ENCODE measurements at places on chromosomes 3 and 15.

DNA sequence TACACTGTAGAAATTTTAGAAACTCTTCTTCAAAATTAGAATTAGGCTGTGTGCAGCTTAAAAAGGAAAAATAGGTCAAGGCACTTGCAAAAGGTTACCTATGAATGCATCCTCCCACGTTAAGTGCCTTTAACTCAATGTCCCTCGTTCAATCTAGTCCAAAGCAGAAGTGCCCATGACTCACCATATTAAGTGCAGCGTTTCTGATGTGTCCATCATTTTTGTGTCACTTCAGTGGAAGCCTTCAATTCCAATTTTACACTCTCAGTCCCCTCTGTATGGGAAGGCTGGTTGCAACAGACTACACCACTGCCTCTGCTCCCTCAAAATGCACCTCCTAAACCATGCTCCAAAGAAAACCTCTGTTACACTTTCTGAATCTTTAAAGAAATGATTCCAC lies 53.4 kb downstream of the FOXB1 start:
- DNase-seq = no peak

- DNase-seq = no peak
Observed at GRCh38 chr3:171994646-171995428, 44.5 kb upstream of the FNDC3B start.

DNA sequence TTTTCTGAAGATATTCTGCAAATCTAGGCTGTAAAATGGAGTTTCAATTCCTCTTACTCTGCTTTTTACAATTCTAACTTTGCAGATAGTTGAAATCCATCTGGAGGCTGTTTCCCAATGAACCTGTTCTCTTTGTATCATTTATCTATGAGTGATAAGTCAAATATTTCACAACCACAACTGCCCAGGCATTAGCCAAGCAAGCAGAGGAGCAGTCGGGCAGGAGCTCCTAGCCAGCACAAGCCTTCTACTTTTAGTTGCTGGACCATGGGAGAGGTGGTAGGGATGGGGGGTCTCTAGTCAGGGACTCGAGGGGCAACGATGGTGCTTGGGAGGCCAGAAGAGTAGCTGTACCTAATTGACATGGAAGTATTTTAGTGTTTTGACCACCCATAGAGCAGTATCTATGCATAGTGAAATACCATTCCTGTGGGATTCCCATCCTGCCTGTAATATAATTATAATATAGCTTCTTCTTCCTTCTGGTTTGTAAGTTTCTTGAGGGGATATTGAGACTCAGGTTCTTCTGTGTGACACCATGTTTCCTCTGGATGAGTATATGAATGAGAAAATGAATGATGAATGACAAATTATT lies 353.5 kb upstream of the IL12A start:
- no peak for DNase-seq

GRCh38 chr3:157101486-157101885 lies 58.5 kb downstream of the CCNL1 start:
- DNase-seq = no peak

GRCh38 chr3:143188881-143189280 lies 69.3 kb downstream of the CHST2 start:
- no peak for DNase-seq

- no peak for DNase-seq
Observed at GRCh38 chr15:68962465-68962864, 32.1 kb downstream of the SPESP1 start.

DNA sequence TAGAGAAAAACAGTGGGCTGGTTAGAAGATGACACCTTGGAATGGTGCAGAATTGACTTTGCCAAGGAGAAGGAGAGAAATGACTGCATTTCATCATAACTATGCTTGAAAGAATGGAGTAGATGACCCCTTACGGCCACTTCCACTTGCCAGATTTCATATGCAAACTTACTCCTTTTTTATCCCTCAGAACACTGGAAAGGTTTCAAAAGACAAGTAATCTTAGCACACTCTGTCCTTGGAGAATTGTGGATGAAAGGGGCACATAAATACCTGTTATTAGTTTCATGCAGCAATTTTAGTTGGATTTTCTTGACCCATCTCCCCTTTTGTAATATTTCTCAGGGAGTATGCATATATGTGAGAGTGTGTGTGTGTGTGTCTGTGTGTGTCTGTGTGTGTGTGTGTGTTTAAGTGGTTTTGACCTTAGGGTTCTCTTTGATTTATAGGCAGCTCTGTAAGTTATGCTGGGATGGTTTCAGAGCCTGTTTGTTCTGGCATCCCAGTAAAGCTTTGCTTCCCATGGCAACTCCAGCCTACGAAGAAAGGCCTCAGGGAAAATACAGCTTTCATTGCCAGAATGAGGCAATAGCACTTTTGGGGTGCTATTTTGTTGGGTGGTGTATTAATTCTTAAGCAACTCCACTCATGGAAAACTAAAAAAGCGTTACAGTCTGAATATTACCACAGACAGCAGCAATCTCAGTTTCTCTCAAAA lies 122.2 kb upstream of the TP63 start:
- no peak for DNase-seq

DNA sequence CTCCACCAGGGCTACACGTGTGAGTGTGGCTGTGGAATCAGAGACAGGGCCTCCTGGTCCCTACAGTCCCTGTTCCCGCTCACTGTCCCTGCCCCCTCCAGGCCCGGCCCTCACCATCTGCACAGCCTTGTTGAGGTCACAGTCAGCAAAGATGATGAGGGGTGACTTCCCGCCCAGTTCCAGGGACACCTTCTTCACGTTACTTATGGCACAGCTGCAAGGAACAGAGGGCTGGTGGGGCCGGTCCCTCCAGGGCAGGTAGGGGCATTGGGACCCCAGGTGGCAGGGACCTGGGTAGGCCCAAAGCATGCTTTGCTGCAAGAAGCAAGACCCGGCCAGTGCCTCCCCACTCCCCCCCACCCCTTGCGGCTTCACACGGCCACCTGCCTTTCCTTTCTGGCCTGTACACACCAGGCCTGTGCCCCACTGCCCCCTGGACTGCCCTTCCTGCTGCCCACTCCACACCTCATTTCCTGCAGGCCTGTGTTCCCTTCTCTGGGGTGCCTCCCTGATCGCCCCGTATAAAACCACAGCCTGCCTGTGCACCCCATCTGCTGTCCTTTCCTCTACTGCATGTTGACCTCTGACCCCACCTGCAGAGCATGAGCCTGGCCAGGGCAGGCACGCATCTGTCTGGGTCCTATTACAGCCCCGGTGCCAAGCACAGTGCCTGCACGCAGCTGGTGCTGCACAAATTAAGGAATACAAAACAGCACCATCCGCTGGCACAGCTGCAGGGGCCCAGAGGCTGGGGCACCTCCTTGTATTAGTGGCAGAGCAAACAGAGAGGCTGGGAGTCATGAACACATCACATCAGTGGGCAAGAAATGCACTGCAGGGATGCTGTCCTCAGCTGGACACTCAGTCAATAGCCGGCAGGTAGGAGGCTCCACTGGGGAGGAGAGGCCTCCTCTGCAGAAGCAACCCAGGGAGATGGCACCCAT lies 30.8 kb upstream of the SLC41A3 start:
- DNase-seq = no peak

DNA sequence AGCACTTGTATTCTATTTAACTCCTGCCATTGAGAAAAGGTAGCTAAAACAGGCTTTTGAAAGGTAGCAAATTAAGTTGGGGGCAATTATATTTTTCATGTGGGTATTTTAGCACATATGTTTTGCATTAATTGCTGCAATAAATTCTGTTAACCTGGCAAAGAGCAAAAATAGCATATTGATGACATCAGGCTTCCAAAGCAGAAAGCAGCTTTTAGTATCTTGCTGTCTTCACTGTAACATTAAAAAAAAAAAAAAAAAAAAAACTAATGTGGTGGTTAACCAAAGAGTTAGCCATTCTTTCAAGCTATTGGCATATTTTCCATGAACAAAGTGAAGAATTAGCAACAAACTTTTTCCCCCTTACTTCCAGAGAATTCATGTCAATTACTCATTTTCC lies 9.1 kb downstream of the EPHA3 start:
- no peak for DNase-seq

GRCh38 chr3:46482632-46483350 lies 15.0 kb upstream of the RTP3 start:
- DNase-seq = no peak

DNA sequence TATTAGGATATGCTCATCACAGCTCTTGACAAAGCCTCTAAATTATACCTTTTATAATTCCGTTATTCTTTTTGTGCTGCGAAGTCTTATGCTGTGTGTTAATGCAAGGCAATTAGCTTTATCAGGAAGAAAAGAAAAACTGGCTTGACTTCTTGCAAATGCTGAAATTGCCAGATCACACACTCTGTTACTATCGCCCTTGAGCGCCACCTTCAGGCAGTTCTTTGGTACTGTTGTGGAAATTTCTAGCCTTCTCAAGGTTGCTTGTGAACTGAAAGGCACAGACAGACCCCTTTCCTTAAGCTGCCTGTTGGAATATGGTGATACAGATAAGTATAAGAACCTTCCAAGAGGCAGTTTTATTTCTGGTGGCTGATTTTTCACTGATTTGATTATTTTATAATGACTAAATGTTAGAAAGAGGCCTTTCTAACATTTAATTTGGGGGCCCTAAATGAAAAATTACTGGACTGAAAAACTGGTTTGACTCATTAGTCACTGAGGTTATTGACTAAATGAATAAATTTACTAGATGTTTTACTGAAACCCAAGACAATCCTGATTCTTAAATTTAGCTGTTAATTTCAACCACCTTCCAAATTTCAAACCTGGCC lies 126.2 kb upstream of the RASGRP1 start:
- peak; percentile 65 for DNase-seq

DNA sequence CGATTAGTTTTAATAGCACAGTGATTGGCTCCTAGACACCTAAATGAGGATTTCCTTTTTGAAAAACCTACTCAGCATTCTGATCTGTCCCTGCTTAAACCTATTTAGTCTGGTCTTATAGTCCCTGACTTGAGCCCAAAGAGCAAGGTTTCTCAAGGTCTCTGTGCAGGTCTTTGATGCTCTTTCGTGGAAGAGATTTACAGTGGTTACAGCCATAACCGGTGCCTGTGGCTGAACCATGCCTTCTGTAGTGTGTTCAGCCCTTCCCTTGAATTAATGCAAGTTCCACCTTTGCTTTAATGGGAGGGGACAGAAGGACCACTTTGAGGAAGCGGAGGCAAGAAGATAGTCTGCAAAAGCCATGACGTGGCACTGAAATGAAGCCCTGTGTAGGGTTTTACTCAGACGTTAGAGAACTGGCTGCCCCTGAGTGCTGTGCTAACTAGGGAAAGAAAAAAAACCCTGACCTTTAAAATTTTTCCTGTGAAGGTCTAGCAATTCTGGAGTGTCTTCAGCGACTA lies 43.0 kb downstream of the ZBTB38 start:
- peak; percentile 23 for DNase-seq
